Dermis blood vessel endothelial cell (primary cell): ENCODE measurements at places on chromosomes 7 and 10. TPM values are rescaled to one million over a fixed set of nuclear protein-coding genes. Genes with fewer than 3 reads are reported as not detected.

ZRANB1 gene
- total RNA-seq, result 22.2 and 25.4 TPM in 2 replicates

SPDYE11 gene
- total RNA-seq, result not detected in 2 replicates

PON1 gene
- not detected in 2 replicates for total RNA-seq

CACNA2D1 gene
- 20.6 and 35.7 TPM in 2 replicates for total RNA-seq

PLPP4 gene
- under 0.01 TPM in 1 of 2 replicates, not detected in the other for total RNA-seq

CLDN3 gene
- 1.4 and 1.5 TPM in 2 replicates for total RNA-seq

PRTFDC1 gene
- 8.0 and 13.2 TPM in 2 replicates for total RNA-seq

DNAJB12 gene
- total RNA-seq, result 25.9 and 35.9 TPM in 2 replicates

CYP2C18 gene
- not detected in 2 replicates for total RNA-seq

ZNHIT1 gene
- 70.9 and 122 TPM in 2 replicates for total RNA-seq
